ENCODE measurements at places on chromosomes 6 and 20.

- no peak for DNase-seq
Measured at GRCh38 chr20:46468508-46468907, 44.9 kb downstream of the ZNF334 start.

- DNase-seq = no peak
Measured at GRCh38 chr6:17470938-17471327, 77.5 kb downstream of the CAP2 start.

DNA sequence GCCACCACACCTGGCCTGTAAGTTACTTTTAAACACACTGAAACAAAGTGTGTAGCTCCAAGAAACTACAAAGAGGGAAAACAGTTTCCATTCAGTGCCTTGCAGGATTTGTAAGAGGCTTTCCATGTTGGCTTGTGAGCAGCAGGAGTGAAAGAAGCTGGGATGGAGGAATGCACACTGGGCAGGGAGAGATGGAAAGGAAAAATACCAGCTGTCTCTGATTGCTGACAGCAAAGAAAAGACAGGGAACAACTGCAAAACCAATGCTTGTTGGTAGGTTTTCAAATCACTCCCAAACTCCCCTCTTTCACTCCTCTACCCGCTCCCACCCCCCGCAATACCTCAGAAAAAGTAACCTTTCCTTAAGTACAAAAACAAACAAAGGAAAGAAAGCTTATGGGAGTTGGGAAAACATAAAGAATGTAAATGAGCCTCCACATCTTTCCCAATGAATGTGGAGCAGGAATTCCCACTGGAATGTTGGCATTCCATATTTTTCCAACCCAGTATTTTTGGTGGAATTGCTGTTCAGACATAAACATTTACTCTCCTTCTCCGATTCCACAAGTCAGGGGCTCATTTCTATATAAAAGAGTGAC lies 166.1 kb downstream of the THBS2 start:
- no peak for DNase-seq

DNA sequence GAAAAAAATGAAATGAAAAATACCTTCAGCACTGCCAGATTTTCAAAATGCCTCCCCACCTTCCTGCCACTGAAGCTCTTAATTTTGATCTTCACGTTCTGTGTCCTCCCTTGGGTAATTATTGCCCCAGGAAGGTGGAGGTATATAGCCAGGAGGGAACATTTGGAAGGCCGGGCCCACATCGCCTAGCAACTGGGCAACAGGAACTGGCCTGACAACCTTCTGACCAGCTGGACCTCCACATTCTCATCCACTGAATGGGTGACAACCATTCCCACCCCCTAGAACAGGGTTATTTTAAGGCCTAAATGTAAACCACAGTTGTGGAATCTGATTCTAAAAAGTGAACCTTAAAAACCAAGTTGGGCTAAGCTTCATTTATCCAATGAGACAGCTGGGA lies 3.2 kb downstream of the RRBP1 start:
- no peak for DNase-seq

DNA sequence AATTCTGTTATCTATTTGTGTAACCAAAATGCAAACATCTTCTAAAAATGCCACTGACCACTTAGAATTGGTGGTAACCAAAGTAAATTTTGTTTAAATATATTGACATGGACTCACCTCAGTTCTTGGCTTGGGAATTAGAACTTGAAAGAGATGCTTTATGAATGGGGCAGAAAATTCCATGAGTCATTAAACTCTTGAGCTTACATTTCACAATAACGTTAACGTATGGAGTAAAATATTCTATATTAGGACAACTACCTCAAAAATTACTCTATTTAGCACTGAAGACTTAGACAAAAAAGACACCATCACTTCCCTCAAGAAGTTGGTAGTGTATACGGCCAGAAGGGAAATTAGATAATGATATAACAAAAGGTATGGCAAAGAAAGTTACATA lies 752.2 kb upstream of the MARCKS start:
- DNase-seq = no peak

- DNase-seq = no peak
Measured at GRCh38 chr6:154411076-154411475, 54.5 kb upstream of the IPCEF1 start.

DNA sequence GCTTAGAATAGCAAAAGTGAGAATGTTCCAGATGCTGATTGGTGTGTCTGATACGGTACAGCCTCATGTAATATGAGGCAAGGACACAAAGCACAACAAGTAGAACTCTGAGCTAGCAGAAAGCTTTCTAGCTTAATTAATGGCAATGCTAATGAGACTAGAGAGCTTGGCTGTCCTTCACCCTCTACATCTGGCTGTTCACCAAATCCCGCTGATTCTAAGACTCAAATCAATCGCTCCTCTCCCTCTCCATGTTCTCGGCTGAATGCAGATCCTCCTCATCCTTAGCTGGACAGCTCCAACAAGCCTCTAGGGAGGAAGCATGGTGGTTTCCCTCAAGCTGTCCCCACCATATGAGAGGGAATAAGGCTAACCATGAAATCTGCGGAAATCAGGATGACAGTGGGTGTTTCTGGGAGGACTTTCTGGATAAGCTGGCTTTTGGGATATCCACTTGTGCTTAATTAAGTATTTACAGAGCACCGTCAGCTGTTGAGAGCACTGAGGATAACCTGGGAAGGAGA lies 128.9 kb downstream of the FOXC1 start:
- DNase-seq = no peak

DNA sequence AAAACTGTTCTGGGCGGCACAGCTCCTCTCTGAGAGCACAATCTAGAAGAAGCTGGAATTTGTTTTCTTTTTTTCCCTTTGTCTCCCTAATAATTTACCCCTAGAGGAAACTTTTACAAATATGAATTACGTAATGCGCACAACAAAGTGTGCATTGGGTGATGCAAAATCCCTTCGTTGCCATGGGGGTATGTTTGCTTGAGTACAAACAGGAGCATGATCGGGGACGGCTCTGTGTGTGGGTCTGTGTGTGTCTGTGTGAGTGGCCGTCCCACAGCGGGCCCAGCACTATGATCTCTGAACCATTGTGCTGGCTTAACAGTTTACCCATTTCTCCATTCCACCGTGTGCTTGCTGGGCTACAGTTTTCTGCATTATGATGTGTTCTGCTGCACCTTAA lies 278.2 kb downstream of the CDC5L start:
- no peak for DNase-seq

DNA sequence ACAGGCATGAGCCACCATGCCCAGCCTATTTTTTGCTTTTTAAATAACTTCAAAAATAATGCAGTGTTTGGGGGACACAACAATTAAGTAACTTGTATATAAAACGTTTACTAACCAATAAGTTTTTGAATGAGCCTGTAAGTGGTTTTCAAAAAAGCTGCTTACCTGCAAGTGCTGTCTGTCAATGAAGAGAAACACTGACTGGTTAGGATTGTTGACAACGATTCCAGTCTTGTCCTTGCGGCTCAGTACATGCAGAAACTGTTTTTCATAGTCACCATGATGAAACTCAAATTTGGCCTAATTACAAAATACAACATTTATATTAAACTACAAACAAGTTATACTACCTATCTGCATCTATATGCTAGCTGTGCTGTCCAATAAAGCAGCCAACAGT lies 10.3 kb downstream of the C6orf62 start:
- DNase-seq = no peak
